ENCODE measurements at places on chromosomes 1 and 21.

DNA sequence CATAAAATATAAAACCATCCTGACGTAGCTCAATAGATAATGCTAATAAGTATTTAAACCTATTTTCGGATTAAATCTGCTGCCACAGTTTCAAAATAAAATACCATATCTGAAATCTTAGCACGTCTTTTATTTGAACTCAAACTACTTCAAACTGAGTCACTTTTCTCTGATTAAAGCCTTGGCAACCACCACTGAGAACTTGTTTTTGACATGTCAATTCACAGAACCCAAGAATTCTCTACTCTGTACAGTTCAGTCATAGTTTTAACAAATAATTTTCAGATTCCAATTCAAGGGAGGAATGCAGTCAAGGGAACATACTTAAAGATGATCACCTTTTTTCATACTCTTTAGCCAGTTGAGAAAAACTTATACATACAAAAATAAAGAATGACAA is 643.2 kb downstream of the KCNT2 start:
- DNase-seq = no peak

DNA sequence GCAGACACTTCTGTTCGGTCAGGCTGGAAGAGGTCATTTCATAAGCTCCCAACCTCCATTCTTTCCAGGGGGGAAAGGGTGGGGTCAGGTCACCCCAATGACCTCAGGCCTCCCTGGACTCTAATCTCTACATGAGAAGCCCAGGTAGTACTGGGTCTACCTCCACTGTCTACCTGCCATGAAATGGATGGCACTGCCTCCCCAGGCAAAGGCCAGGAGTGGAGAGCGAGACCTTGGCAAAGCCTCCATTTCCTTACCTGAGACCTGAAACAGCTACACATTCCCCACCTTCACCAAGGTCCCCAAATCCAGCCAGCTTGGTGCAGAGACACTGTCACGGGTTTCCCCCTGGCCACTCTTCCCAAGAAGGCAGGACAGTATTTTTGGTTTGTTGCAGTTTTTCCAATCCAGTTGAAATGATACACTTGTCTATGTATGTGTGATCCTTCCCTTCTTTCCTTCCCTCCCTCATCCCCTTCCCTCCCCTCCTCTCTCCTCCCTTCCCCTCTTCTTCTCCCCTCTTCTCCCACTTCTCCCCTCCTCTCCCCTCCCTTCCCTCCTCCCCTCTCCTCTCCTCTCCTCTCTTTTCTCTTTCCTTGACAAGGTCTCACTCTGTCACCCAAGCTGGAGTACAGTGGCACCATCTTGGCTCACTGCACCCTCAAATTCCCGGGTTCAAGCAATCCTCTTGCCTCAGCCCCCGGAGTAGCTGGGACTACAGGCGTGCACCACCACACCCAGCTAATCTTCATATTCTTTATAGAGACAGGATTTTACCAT is 16.1 kb downstream of the BTG2 start:
- DNase-seq = no peak

DNA sequence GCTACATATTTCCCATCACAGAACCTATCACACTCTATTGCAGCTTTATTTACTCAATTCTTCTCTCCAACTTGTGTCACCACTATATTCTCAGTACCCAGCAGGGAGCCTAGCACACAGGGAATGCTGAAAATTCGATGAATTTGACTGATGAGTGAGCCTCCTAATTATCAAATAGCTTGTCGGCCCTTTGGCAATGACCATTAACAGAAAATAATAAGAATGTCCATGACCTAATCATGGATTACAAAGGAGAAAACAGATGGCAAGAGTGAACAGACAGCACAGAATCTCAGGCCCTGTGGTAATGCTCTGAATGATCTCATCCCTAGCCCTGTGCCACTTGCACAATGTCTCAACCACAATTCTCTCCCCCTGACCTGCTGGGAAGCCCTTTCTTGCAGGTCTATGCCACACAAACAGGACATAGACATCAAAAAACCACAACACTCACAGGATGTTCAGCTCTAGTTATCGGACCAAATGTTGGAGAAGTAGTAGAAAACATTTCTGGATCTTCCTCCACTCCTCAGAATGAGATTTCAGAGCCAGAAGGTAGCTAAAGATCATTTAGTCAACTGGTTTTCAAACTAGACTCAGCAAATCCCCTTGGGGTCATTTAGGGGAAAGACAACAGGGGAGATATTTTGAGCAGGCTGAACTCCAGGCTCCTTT is 68.4 kb downstream of the LUZP1 start:
- DNase-seq = peak; percentile 56

GRCh38 chr1:234760303-234760723 is 150.3 kb upstream of the IRF2BP2 start:
- DNase-seq = no peak

DNA sequence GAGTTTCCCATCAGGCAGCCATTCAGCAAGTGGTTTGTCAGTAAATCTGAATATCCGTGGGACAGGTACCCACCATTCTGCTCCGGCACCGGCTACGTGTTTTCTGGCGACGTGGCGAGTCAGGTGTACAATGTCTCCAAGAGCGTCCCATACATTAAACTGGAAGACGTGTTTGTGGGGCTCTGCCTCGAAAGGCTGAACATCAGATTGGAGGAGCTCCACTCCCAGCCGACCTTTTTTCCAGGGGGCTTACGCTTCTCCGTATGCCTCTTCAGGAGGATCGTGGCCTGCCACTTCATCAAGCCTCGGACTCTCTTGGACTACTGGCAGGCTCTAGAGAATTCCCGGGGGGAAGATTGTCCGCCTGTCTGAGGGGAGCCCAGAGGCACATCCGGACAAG is 48.4 kb downstream of the B3GALT5 start:
- DNase-seq = no peak

DNA sequence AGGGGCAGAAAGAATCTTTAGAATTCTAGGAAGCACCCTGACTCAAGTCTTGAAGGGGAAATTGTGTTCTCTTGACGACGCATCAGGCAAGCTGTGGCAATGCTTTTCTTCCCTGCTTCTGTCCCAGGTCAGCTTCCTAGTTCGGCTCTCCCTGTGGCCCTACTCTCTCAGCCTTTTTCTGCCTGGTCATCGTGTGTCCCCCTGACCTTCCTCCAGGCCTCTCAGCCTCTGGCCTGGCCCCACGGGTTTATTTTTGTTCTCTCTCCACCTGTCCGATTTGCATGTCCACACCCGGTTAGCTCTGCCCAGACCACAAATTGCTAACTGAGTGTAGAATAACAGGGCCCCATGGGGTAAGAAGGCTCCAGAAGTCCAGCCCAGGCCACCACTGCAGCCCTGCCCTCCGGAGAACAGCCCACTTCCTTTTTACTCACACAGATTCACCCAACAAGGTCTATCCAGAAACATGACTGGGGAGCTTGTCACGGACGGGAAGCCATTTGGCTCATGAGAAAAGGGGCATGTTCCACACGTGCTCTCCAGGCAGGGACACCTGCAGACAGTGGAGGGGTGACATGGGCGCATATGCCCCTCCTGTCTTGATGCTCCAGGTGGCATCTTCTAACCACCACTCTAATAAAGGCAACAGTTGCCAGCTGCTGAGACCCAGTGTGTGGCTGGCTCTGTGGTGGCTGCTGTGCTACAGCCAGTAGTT is 9.8 kb downstream of the KCNN3 start:
- DNase-seq = no peak

GRCh38 chr1:224264321-224264720 is 65.7 kb downstream of the NVL start:
- no peak for DNase-seq

GRCh38 chr1:8604041-8604945 is 213.1 kb downstream of the RERE start:
- DNase-seq = peak; percentile 15

DNA sequence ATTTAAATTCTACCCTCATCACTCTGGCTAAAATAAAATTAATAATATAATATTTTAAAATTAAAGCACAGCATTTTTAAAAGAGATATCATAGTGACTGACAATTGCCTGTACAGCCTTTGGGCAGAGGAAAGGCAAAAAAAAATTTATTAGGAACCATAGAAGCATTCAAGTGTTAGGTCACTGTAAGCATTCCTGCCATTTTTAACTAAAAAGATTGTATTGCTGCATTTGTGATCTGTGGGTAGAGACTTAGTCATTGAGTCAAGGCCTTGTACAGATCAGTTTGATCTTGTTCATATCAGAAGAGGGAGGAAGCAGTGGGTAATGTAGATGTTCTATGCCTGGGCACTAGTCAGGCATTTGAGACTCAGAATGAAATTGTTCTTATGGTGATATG is 109.9 kb downstream of the LYPLAL1 start:
- DNase-seq = no peak

- DNase-seq = no peak
Measured at GRCh38 chr1:210123924-210124589, 108.5 kb upstream of the SERTAD4 start.

- DNase-seq = no peak
Measured at GRCh38 chr1:236257216-236257615, 24.5 kb downstream of the ERO1B start.

DNA sequence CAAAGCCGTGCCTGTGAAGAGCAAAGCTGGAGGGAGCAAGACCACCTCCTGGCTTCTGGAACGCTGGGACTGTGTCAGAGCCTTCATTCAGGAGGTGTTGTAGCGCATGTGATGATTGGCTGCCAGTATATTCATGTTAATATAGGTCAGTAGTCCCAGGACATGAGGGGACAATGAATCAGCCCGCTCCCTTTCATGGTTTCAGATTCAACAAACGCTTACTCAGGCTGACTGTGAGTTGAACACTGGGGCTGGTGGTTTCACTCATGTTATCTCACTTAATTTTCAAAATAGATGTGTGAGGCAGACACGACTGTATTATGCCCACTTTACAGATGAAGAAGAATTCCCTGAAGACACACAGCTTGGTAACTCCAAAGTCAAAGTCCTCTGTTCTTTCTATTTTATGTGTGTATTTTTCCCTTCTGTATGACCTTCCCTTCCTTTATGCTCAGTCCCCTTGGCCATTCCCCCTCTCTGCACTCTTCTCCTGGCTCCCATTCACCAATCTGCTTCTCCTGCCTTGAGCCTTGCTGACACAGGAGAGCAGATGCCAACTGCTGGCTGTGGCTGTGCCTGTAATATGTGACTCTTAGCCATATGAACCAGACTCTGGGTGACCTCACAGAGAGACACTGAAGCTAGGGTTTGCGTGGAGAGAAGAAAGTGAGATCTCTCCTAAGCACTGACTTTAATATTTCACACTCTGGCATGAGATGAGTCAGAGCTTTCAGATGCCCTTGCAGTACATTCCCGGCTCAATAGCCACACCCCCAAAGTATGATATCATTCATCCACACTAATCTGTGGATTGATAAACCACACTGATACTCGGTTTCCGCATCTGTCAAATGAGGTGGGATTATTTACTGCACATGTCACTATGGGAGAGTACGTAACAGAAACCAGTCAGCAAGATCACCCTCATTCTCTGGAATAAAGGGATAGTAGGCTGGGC is 31.4 kb upstream of the KIRREL1 start:
- DNase-seq = no peak

GRCh38 chr1:205604825-205605505 is 26.8 kb downstream of the ELK4 start:
- no peak for DNase-seq

- DNase-seq = no peak
Measured at GRCh38 chr1:27630859-27631491, 4.0 kb downstream of the FGR start.

DNA sequence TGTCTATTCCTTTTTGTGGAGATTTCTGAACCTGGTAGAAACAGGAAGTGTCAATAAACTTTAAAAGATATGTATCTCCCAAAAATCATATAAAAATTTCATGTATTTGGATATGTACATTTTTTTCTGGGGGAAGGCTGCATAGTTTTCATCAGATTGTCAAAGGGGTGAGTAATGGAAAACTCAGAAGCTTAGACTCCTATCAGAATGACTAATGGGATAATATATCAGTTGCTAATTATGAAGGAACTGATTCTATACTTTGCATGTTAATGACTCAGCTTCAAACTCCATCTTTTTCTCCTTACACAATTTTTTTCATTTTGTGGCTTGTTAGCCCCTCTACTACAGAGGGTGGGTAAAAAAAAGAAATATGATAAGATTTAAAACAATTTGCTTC is 55.9 kb downstream of the GON4L start:
- no peak for DNase-seq

DNA sequence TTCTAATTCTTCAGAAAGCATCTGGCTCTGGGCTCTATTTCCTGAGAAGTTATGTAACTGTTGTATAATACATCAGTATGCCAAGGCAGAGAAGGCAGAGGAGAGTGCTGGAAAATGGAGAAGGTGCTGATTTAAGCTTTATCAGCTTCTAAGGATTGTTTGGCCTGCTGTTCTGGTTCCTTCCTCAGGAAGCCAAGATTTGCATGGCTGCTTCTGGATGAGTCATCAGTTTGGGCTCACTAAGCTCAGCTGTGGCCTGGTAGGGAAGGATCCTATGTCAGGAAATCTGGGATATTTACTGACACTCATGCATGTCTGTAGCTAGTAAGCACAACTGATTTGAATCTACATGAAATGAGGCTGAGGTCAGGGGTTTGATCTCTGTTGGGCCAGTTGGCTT is 73.2 kb upstream of the ADGRL4 start:
- DNase-seq = no peak

DNA sequence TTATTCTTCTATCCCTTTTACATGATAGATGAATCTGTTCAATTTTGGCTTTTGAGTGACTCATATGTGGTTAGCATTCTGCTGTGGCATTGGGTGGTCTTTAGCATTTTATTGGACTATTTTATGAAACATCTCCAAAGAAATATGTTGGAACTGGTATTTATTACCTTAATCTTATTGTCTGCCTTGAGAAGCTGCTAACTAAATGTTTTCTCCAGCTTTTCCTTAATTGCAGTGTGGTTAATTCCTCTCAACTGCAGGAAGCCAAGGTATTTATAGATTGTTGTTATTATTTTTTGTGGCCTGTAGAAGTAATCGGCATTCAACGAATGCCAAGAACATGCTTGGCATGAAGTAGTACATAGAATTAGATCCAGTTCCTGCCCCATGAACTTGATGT is 64.1 kb downstream of the NOS1AP start:
- no peak for DNase-seq

DNA sequence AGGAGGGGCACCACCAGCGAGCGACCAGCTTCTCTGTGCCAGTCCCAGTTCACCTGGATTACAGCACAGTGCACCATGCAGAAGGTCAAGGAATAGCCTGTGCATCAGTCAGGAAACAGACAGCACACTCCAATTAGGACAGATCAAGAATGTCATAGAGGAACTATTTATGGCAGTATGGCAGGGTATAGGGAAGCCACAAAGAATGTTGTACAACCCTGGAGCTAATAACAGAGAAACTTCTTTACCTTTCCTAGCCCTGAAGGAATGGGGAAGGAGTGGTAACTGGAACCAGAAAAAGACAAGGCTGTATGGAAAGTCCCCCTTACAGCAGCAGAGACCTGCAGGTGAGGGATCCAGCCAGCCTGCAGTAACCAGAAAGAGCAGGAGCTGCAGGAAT is 87.8 kb upstream of the USP24 start:
- no peak for DNase-seq

DNA sequence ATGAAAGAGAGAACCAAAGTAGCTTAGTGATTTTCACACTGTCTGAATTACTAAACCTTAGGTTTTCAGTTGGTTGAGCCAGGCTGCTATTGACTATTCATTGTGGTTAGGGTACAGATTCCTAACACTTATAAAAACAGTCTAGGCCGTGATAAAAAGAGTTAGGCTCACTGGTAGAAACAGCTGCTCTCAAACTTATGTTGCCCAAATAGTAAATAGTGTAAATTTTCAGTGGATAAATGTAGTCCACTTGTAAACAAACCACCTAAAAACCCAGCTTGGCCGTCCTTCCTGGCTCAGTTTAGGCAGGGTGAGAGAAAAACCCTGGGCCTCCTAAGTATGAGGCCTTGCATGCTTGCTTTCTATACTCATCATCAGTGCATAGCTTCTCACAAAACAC is 34.9 kb downstream of the ARID1A start:
- no peak for DNase-seq

All from CD4-positive, alpha-beta T cell treated with Interleukin-15 for 4 hours (primary cell).